ENCODE measurements at places on chromosomes 3 and 15.

DNA sequence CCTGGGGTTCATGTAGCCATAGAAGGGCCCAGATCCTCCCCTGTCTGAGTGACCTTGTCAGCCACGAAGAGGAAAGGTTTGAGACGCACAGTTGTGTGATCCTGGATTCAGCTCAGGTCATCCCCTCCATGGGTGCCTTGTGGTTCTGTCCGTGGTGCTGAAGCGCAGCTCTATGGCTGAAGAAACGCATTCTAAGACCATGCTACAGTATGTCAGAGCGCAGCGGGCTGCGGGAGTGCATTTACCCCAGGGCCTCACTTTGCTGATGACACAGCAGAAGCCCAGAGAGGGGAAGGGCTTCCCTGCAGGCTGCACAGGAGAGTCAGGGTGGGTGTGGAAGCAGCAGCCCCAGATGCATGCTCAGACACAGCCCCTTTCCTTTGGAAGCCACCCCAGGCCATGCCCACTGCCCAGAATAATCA, 68.8 kb upstream of the IQSEC1 start:
- peak; percentile 27 for DNase-seq

DNA sequence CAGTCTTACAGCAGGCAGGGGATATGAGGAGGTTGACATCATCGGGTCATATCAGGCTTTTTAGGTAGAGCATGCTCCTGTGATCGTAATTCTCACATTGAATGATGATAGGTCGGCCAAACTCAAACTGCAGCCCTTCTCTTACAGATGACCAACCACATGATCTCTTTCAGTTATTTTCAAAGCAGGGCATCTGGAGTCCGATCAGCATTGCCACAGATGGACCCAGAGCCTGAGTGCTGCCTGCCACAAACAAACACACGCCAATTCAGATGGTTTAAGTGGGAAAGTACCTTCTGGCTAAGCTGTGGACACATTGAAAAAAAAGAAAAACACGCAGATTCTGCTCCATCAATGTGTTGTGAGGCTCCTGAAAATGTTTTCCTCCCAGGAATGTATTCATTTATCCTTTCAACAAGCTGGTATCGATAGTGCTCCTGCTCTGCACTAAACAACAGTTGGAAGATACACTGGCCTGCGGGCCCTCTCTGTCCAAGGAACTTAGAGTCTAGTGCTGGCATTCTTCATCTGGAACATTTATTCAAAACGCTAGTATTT, 31.2 kb downstream of the ARPP21 start:
- no peak for DNase-seq

DNA sequence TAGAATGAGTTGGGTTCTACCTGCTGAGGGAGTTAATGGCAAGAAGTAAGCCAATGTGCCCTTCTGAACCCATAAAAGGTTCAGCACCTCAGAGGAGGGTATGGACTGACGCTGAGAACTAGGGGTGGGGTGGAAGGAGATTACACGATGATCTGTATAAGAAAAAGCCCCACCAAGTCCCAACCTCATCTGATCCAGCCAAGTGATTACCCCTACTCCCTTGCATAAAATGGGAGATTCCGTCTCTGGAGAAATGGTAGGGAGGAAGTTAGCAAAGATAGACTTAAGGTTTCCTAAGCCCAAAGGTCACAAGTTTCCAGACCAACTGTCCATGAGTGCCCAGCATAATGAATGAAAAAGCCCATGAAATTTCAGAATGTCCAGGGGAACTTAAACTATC, 7.1 kb upstream of the DVL3 start:
- DNase-seq: no peak

GRCh38 chr15:79956354-79956939, 14.5 kb downstream of the BCL2A1 start:
- no peak for DNase-seq

- no peak for DNase-seq
Measured at GRCh38 chr15:90248789-90249202, 560 bp upstream of the TTLL13 start.

- no peak for DNase-seq
Measured at GRCh38 chr3:182690172-182690571, 103.1 kb upstream of the ATP11B start.

Data from activated CD4-positive, alpha-beta T cell treated with anti-CD3 and anti-CD28 coated beads, Interleukin-2, Interleukin-6, amounts not matched to agents 100 ng/mL and 50 ng/mL, durations not matched to agents 16 hours and 8 hours (primary cell).